ENCODE measurements at places on chromosomes 13 and 19. TPM values are rescaled to one million over a fixed set of nuclear protein-coding genes. Genes with fewer than 3 reads are reported as not detected.

Gene CD79A
- 0.32 TPM for polyA plus RNA-seq

Gene GRIN3B
- polyA plus RNA-seq, result 0.15 TPM

Gene TNNI3
- 1.7 TPM for polyA plus RNA-seq

Gene LMTK3
- polyA plus RNA-seq, result 4.2 TPM

Gene RGS9BP
- 0.39 TPM for polyA plus RNA-seq

Gene PLK5
- polyA plus RNA-seq, result not detected

Gene SLC5A5
- polyA plus RNA-seq, result not detected

Gene GJA3
- polyA plus RNA-seq, result 1.1 TPM

Gene ZSCAN18
- polyA plus RNA-seq, result 73.2 TPM

Data from kidney (tissue), 22 donors.